Anterior cingulate cortex (tissue), 58 donors: ENCODE measurements at places on chromosomes 11 and 22.
A peak's percentile ranks its signal among the peaks of the same experiment; 100 is the strongest.

DNA sequence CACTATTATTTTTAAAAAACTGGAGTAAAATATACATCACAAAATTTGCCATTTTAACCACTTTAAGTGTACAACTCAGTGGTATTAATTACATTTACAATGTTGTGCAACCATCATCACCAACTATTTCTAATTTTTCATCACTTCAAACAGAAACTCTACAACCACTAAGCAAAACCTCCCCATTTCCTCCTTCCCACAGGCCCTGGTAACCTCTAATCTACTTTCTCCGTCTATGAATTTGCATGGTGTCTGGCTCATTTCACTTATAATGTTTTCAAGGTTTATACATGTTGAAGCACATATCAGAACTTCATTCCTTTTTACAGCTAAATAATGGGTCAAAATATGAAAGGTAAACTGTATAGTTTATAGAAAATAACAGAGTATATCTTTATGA lies 24.4 kb downstream of the DDI1 start:
- no peak for DNase-seq

- no peak for DNase-seq
Observed at GRCh38 chr11:82634091-82634490, 99.6 kb downstream of the FAM181B start.

DNA sequence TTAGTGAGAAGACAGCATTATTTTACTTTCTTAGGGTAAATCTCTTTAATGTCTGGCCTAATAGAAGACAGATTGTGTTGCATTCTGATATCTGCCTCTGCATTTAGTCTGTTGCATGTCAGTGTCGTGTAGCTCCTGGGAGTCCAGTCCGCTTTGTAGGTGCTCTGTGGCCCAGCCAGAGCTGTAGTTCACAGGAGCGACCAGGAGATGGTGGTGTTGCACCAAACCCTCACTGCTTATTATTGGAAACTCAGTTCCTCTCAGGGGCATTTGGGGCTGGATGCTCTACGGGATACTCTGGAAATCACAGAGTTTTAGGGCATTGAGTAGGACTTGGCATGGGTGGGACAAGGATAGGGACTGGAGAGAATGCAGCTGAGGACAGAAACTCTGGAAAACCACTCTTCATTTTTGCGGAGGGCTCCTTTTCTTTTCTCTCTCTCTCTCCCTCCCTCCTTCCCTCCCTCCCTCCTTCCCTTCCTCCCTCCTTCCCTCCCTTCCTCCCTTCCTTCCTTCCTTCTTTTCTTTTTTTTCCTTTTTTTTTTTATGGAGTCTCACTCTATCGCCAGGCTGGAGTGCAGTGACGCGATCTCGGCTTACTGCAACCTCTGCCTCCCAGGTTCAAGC lies 21.7 kb downstream of the MIAT start:
- peak; percentile 72 for DNase-seq

DNA sequence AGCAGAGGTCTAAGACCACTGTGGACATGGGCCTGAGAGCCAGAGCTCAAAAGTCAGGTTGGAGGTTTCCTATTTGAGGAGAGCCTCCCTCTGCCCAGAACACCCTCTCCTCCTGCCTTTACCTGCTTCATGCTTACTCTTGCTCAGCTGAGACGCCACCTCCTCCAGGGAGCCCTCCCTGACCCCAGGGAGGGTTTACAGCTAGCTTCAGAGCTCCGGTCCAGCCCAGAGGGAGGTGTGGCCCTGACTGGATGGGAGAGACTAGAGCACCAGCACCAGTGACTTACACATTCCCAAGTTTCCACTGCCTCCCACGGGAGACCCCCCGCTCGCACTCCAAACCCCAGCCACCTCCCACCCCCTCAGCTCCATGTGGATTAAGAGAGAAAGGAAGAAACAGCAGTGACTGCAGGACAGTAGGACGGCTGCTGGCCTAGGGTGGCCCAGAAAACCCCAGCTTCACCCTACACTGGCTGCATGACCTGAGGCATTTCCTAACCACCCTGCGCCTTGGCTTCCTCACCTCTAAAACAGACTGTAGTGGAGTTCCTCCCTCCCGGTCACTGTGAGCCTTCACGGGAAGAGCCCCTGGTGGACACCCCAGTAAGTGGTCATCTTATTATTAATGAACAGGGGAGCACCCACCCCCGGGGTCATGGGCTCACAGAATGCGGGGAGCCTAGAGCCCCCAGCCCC lies 24.5 kb upstream of the PDGFB start:
- DNase-seq, result no peak

- no peak for DNase-seq
Observed at GRCh38 chr11:48210052-48210451, 6.6 kb upstream of the OR4B1 start.

GRCh38 chr11:131486100-131486499 lies 115.7 kb downstream of the NTM start:
- peak; percentile 27 for DNase-seq

DNA sequence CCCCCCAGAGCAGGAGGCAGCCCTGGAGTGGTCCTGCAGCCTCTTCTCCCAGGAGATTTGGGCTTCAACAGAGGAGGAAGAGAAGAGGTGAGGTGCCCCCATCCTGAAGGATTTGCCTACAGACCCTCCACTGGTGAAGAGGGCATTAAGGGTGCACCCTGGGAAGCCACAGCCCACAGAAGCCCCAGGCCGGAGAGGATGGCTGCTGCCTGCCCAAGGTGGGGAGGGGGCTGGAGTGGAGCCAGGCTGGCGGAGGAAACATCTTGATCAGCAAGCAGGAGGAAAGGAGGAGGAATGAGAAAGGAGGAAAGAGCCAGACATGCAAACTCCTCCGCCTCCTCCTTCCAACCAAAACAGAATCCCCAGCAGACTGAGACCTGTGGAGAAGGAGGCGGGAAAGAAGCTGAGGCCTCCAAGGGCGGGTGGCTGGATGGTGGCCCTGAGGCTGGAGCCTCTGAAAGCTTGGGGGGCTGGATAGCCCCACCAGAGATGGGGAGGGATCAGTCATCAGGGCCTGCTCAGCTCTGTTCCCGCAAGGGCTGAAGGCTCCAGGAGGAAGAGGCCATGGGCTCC lies 31.3 kb downstream of the ARRB1 start:
- no peak for DNase-seq

DNA sequence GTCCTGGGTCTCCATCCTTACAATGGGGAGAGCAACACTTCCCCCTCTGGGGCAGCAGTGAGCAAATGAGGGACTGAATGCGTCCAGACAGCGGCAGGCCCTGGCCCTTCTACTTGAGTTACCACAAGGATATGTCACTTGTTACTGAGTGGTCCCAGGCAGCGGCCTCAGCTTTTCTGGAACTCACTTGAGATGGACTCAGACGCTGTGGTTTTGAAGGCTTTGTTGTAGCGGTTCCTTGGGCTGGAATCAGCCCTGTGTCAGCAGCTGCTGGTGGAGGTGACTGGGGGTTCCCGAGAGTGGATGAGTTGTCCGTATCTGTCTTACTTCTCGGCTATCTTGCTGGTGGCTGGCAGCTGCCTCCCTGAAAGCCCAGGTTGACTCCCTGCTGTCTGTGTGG lies 77.0 kb downstream of the MICAL2 start:
- DNase-seq, result no peak

DNA sequence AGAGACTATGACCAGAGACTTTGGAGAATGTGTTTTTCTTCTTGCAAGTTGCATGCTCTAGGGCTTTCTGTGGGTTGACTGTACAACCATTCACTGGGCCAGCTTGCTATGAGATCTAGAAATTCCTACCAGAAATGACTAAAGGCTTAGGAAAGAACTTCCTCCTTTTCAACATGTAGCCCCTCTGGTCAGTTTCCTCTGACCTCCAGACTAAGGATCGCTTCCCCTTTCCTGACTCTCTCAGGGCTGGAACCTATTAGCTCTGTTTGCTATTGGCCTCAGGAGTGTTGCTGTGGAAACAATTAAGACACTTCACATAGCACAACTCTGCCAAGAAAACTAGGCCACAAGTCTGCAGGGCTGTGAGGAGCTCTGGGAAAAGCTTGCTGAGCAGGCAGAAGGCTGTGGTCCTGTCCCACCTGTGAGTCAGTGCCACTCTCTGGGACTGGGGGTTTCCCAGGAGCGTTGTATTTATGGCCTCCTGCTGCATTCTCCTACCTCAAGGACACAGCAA lies 10.7 kb downstream of the CRY2 start:
- no peak for DNase-seq

- no peak for DNase-seq
Observed at GRCh38 chr22:20491346-20491745, 4.2 kb downstream of the KLHL22 start.

DNA sequence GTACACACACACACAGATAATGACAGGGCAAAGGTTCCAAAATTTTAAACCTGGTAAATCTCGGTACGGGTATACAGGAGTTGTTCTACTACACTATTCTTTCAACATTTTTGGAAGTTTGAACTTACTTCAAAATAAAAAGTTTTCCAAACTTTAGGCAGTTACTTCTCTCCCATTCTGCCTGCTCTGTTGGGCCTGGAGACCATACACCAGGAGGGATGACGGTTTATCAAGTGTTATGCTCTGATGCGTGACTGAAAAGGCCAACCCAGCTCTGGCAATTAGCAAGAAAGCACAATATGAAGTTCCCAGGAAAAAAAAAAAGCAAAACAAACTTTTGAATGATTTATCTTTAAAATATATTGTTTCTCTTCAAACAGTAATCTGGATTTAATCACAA lies 969 bp downstream of the SERPIND1 start:
- no peak for DNase-seq

DNA sequence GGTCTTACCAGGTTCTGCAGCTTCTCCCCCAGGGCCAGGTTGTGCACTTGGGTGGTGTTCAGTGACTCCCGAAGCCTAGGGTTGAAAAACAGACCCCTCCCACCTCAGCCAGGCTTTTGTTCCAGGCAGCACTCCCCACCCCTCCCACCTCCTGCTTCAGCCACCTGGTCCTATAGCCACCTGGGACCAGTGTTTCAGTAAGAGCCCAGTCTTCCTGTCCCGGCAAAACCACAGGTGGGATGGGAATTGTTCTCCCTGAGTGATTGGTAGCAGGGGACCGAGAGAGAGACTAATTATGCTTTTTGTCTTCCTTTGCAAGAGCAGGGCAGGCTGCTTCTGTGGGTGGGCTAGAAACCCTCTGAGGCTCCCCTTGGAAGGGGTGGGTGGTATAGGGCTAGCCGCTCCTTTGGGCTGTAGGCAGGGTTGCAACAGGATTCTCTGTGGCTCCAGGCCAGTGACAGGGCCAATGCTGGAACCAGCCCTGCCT lies 8.5 kb upstream of the NAALADL1 start:
- no peak for DNase-seq

- no peak for DNase-seq
Observed at GRCh38 chr11:14248580-14248981, 110.4 kb downstream of the RRAS2 start.

- no peak for DNase-seq
Observed at GRCh38 chr22:37047006-37047405, 4.5 kb upstream of the KCTD17 start.

GRCh38 chr11:128857341-128857740 lies 9.8 kb downstream of the KCNJ1 start:
- DNase-seq, result no peak

DNA sequence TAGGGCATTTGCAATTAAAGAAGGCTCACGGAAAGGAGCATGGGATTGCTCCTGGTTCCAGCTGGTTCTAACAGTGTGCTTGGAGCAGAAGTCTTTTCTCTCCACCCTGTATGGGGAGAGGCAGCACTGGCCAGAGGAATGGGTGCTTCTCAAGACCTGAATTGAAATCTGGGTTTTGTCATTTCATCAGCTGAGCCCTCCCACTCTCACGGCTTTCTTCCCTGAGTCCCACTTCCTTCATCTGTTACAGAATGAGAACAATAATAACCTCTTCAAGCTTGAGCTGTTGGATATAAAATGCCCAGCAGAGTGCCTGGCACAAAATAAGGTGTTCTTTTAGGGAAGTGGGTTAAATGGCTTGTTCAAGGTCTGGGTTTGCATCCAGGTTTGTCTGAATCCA lies 17.2 kb downstream of the CNTF start:
- DNase-seq, result peak; percentile 7

GRCh38 chr11:102799681-102800340 lies 1.9 kb upstream of the MMP1 start:
- no peak for DNase-seq

- no peak for DNase-seq
Observed at GRCh38 chr22:45976254-45977002, 534 bp downstream of the WNT7B start.

GRCh38 chr11:22728600-22729389 lies 62.4 kb downstream of the GAS2 start:
- DNase-seq, result no peak

GRCh38 chr11:17718015-17718414 lies 1.4 kb upstream of the MYOD1 start:
- DNase-seq, result no peak

DNA sequence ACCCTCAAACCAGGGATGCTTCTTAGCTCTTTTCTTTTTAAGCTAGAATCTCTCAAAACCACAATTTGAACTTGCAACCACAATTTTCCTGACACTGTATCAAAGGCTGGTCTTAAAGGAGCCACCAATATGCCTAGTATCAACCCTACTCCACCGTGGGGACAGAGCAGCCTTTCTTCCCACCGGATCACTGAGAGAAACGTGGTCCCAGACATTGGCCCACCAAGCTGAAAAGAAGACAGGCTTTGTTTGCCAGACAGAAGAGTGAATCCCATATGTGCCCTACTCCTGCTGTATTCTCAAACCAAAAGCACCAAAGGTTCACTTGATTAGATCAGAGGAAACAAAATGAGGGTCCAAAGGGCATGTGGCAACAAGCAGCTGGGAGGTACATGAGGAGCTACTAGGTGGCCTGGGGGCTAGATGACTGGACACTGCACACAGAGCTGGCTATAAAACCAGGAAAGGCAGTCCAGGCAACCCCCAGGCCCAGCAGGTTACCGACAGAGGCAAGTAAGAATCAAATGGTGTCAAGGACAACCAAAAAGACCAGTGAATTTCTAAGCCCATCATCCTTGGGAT lies 3.6 kb upstream of the VWCE start:
- DNase-seq, result no peak

DNA sequence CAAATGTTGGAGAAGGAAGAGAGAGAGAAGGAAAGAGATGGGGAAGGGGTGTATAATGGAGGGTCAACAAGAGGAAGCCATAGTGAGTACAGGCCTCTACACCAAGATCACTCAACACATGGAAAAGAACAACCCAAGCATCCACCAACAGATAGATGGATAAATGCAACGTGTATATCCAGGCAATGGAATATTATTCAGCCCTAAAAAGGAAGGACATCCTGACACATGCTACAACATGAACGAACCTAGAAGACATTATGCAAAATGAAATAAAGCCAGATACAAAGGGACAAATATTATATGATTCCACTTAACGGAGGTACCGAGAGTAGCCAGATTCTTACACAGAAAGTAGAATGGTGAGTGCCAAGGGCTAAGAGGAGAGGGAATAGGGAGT lies 59.3 kb downstream of the NRXN2 start:
- no peak for DNase-seq

DNA sequence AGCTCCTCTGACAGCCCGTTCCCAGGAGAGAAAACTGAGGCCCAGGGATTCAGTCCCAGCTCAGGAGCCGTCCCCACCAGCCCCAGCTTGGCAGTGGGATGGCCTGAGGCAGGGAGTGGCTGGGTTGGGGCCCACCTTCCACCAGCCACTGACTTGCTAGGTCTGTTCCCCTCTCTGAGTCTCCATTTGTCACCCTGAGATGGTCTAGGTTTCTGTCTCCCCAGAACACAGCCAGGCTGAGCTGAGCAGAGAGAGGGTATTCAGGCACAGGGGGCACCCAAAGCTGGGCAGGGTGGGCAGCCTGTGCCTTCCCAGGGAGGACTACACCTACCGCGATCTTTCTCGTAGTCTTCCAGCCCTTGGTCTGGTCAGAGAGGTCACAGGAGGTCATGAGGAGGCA lies 95.7 kb downstream of the PDE2A start:
- DNase-seq, result no peak
